ENCODE measurements at places on chromosomes 3 and 15.

- DNase-seq, result no peak
These were observed 118.3 kb upstream of the FRMD4B start for GRCh38 chr3:69504232-69504631.

DNA sequence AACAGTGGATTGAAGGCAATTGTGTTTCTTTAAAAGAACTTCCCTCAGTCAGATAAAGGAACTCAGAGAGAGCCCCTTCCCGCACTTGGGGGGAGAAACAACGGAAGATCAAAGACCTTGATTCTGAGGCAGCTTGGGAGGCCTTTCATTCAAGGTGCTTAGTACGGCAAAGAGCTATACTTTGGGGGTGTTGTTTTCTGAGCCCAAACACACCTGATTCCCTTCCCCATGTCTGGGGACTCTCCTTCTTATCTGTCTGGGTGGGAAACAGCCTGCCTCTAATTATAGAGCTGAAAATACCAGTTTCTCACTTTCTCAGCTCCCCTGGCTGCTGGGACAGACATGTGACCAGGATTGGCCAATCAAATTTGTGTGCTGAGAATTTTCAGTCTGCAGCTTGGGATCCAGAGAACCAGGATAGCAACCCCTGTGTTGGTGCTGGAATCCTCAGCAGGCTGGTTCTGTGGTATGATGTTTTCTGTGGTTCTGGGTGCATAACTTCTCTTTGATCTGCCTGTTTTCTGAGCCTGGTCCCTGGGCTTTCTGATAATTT, 19.4 kb upstream of the IQCF6 start:
- DNase-seq, result no peak

DNA sequence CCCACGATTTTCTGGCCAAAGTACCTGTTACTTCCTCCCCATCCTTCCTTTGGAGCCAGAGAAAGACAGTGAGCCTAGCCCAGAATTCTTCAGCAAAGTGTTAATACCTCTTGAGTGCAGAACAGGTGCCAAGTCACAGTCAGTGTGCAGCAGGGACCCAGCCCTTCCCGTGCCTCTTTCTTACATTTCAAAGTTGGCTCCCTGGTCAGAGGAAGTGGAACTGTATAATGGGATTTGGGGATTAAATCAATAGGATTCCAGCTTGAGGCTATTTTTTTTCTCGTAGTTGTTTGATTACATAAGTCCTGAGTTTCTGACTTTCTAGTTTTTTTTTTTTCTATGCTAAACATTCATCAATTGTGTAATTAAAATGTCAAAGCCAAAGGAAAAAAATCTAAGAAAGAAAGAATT, 52.6 kb upstream of the ABHD10 start:
- no peak for DNase-seq

DNA sequence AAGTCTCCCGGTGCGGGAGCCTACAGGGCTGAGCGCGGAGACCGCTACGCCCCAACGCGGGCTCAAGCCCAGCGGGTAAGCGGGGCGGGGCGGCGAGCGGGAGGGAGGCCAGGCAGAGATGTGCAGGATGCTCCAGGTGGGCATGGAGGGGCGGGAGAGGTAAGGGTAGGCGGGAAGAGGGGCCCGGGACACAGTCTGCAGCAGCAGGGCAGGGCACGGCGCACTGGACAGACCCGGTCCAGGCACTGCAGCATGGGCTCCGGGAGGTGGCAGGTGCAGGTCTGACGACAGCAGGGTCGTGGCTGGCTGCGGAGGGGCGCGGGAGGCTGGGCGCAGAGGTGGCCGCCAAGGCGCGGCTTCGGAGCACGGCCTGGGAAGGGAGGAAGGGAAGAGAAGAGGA, 102.8 kb downstream of the GABRB3 start:
- DNase-seq, result no peak

- peak; percentile 13 for DNase-seq
These were observed 22.0 kb downstream of the COL6A6 start for GRCh38 chr3:130539005-130539404.

- no peak for DNase-seq
These were observed 2.0 kb upstream of the EFCC1 start for GRCh38 chr3:128999102-128999501.

DNA sequence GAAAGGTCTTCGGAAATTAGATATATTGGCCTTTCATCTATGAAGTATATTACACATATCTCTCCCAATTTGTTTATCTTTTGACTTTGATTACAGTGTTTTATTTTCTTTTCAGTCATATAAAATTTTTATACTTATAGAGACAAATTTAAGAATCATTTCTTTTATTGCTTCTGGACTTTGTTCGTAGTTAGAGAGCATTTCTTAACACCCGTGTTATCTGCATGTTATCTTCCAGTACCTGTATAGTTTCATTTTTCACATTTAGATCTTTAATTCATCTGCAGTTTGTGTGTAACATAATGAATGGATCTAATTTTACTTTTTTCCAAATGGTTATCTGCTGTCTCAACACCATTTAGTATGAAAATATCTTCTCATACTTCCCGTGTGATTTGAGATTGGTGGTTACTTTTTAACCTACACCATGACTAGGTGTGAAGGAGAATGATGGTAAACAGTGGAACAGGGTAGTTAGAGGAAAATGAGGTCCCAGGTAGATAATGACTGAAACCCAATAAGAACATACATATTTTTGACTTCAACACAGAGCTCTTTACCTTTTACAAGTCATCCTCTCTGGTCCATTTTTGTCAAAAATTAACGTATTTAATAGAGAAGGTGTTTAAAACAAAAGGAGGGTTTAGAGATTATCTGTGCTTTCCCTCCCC, 99.3 kb downstream of the LPP start:
- no peak for DNase-seq

- no peak for DNase-seq
These were observed 94.5 kb downstream of the CHCHD6 start for GRCh38 chr3:126798521-126798920.

GRCh38 chr3:108459225-108459624, 51.2 kb downstream of the MYH15 start:
- no peak for DNase-seq

DNA sequence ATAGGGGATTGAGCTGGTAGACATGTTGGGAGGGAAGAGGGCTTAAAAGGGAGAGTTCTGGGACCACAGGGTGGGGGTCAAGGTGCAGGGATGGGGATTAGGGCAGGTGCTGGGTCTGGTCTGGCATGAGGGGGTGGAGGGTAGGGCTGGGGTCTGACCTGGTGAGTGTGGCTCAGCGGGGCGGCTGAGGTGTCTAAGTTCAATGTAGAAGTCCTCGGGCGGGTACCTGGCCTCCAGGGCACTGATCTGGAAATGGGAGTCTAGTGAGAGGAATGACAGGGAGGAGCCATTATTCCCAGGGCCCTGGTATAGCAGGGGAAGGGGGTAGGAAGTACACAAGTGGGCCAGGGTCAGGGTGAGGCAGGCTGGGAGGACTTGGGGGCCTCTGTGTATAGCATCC, 39.6 kb downstream of the RAB11A start:
- no peak for DNase-seq

DNA sequence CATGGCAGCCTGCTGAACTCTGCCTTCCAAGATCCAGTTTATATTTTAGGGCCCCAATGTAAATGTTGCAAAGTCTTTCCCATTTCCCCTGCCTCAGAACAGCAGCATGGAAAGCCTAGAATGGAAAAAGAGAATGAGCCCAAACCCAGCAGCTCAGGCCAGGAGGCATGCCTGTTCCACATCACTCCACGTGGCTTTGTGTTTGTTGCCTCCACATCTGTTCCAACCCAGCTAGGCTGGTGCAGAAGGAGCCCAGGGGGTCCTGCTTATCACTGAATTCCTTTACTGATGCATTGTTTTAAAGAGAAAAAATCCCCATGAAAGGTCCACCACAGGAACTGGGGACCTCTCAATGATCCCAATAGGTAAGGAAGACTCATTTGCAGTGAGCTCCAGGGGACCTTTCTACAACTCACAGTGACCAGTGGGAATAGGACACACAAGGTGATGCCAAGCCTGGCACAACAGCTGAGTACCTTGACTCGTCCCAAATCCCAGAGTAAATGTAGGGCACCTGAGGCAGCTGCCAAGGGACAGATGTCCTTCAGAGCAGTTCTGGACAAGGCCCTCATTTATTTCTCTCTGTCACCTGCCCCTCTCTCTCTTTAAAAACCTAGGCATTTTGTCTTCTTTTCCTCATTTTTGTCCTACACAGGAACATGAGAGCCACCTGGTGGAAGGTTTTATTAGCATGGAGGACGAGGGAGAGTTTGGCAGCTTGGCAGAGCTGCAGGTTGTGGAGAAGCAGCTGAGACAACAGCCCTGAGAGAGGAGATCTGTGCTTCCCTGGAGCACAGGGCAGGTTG, 41.7 kb upstream of the ADAMTS17 start:
- DNase-seq, result no peak

GRCh38 chr15:58314593-58315216, 117.1 kb upstream of the LIPC start:
- no peak for DNase-seq

DNA sequence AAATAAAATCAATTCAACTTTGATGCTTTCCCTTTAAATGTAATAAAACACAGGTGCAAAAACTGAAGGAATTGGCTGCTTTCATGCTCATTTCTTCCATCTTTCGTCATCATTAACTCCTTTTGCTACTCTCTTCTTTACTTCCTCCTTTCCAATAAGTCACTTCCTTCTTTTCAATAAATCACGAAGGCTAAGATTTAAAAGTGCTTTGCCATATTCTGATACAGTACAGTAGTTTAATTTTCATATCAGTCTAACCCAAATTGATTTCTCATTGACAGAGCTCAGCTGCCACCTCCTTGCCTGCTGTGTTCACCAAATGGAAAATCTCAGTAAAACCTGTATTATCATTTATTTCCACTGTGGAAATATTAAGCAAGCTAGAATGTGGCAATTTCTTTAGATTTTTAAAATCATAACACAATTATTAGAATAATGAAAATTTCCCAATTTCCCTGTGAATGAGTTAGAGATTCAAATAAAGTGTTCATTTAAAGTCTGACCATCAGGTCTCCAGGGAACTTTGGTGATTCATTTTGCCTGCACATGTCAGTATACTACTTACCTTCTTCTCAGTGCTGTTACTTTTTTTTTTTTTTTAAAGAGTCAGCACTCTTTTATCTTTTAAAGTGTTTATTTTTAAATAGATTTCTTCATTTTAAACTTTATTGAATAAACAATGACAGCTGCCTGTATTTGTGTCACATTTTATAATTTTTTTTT, 41.6 kb downstream of the NANOGP8 start:
- no peak for DNase-seq

GRCh38 chr3:175770426-175770825, 911.3 kb downstream of the NAALADL2 start:
- DNase-seq, result no peak

GRCh38 chr3:4413467-4413866, 53.6 kb downstream of the SUMF1 start:
- no peak for DNase-seq

DNA sequence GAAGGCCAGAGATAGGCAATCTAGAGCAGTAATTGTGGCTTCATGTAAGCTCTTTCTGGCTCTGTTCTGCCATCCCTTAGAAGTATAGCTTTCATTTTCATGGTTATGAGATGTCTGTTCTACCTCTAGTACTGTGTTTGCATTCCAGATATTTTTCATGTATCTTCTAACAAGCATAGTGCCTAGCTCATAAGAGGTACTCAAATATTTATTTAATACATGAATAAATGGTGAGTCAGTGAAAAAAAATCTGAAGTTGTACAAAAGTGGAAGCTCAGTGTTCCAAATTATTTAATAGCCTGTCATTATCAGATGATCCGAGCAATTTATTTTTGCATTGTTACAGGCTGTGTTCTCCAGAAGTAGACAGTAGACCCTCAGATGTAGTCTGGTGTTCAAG, 64.3 kb downstream of the OXSM start:
- DNase-seq, result no peak

All from NCI-H187 (cell line).